ENCODE measurements at places on chromosomes 16 and 17. TPM values are rescaled to one million over a fixed set of nuclear protein-coding genes. Genes with fewer than 3 reads are reported as not detected.

- DNase-seq, result no peak
- no peaks in the 10 kb centered on the region for H3K27me3 ChIP-seq
- H3K27ac ChIP-seq, result no peak overlapping the region
- H3K4me1 ChIP-seq, result peaks cover 3% of the 10 kb centered on the region
- H3K36me3 ChIP-seq, result no peaks in the 10 kb centered on the region
These were observed 3.1 kb upstream of the USP7 start for GRCh38 chr16:8966817-8967131.

GRCh38 chr17:76145231-76146052 is 4.4 kb upstream of the FOXJ1 start:
- H3K4me3 ChIP-seq, result no peak overlapping the region
- no peaks in the 10 kb centered on the region for H3K36me3 ChIP-seq
- H3K27ac ChIP-seq, result no peak overlapping the region
- no peak for DNase-seq
- H3K4me1 ChIP-seq, result peaks cover 30% of the 10 kb centered on the region
- no peaks in the 10 kb centered on the region for H3K27me3 ChIP-seq

- H3K36me3 ChIP-seq, result no peaks in the 10 kb centered on the region
- no peak overlapping the region for H3K27ac ChIP-seq
- no peak overlapping the region for H3K4me3 ChIP-seq
- no peaks in the 10 kb centered on the region for H3K27me3 ChIP-seq
These were observed 1.0 kb upstream of the ABCC12 start for GRCh38 chr16:48156790-48157209.

- no peak for DNase-seq
- H3K27me3 ChIP-seq, result no peaks in the 10 kb centered on the region
- H3K27ac ChIP-seq, result peak overlapping the region; percentile 97
- H3K4me3 ChIP-seq, result peak overlapping the region; percentile 84
These were observed 5.8 kb upstream of the UNK start for GRCh38 chr17:75778861-75779249.

DNA sequence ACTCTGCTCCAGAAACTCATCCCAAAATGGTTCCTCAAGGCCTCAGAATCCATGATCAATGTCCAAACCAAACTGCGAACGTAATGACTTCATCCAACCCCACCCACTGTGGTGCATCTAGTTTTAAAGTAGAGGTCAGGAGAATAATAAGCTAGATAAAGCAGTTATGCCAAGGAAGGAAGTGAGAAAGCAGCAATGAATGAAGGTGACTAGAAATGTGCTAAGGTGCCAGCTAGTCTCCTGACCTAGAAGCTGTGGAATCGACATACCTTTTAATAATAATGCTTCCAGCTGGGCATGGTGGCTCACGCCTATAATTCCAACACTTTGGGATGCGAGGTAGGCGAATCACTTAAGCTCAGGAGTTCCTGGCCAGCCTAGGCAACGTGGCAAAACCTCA is 99.2 kb downstream of the SMG6 start:
- no peaks in the 10 kb centered on the region for H3K27me3 ChIP-seq
- H3K36me3 ChIP-seq, result no peaks in the 10 kb centered on the region
- H3K27ac ChIP-seq, result no peak overlapping the region
- no peak overlapping the region for H3K4me3 ChIP-seq

GRCh38 chr16:85149776-85150175 is 37.5 kb upstream of the CIBAR2 start:
- no peak overlapping the region for H3K27ac ChIP-seq
- peaks cover 11% of the 10 kb centered on the region for H3K4me1 ChIP-seq
- no peak overlapping the region for H3K4me3 ChIP-seq
- no peaks in the 10 kb centered on the region for H3K36me3 ChIP-seq
- DNase-seq, result no peak

DNA sequence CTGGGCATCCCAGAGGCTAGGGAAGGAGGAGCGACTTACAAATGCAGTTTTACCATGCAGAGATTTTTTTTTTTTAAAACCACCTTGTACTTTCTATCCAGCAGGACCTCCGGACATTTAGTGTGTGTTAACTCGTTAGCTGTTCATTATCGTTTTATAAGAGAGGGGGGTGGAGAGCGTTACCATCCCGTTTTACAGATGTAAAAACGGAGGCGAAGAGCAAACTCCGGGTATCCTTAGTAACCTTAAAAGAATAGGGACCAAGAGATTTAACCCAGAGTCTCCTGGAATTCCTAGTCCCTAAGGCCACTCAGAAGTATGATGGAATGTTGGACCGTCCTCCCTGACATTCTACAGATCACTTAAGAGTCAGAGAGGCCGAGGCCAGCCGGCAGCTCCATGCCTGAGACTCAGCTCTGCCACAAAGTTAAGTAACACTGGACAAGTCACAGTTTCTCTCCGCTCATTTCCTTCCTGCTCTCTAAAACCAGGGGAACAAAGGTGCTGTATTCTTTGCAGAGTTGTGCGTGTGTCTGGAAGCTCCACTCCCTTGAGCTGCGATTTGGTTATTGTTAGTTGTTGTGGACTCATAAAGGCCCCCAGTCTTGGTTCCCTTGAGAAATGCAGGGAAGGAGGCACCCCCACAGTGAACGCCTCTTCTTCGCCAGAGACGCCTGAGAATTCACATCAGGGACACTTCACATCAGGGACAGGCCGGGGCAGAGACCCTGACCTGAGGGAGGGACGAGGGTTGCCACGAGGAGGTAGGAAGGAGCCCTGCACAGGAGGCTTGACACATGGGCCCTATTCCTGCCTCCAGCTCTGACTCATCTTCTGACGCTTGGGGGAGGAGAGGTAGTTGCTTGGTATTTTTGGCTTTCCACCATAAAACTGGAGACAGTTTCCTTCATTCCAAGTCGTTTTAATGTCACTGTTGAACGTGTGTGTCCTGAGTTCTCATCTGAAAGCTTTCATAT is 1.2 kb downstream of the DUSP14 start:
- H3K27me3 ChIP-seq, result no peaks in the 10 kb centered on the region
- H3K36me3 ChIP-seq, result no peaks in the 10 kb centered on the region
- peak overlapping the region; percentile 76 for H3K4me3 ChIP-seq

DNA sequence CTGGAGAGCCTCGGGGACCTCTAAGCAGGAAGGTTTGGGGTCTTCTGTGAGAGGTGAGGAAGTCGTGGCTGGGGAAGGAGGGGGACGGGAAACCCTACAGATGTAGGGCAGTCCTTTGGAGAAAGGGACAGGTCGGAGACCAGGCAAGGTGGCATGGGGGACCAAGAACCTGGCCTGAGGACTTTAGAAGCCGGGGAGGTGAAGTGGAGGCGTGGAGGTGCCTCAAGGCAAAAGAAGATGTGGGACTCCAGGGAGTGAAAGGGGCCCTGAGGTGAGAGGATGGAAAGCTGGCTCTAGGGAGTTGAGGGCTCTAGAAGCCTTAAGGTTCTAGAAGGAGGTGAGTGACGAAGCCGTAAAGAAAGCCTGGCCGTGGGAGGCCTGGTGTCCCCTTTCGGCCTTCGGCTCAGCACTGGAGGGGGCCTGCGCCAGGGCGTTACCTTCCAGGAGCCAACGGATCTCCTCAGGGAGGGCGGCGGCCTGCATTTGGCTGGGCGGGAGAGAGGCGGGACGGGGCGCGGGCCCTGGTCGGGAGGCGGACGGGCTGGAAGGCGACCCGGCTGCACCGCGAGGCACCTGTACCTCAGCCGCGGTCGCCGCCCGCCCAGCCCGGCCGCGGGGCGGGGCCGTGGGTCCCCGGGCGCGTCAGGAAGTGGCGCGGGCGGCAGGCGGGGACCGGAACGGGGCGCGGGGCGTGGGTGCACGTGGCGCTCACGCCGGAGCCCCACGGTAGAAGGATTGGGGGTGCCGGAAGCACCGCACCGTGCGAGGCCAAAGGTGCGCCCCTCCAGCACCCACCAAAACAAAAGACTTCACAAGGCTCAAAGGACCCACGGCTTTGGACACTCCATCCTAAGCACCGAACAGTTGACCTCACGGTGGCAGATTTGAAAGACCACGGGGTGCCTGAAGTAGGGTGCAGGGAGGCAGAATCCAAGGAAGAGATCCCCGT is at the start of gene SKAP1:
SKAP1 (minus strand) TSS at position 577 of the 949 bp plus-strand sequence.
- H3K27me3 ChIP-seq, result no peaks in the 10 kb centered on the region
- no peak for DNase-seq
- no peaks in the 10 kb centered on the region for H3K36me3 ChIP-seq

DNA sequence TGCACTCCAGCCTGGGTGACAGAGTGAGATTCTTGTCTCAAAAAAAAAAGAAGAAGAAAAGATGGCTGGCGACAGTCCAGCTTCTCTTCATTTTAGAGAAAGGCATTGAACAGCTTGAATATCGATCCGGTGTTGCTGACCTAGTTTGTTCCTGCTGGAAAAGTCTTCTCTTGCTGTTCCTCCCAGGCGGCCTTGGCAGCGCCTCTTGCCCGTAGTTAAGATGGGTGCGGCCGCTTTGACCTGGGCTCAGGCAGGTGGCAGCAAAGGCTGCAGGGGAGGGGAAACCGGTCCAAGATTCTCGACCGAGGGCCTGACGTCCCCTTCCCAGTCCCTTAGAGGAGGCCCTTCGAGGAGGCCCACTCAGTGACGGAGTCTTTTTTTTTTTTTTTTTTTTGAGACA is 3.8 kb upstream of the ZNF764 start:
- no peak overlapping the region for H3K4me3 ChIP-seq
- peaks cover 20% of the 10 kb centered on the region for H3K4me1 ChIP-seq
- no peak overlapping the region for H3K27ac ChIP-seq
- H3K36me3 ChIP-seq, result no peaks in the 10 kb centered on the region
- no peak for DNase-seq

Gene ESRP2
- total RNA-seq, result 42.5 TPM

GRCh38 chr16:56679818-56680217 is 2.5 kb upstream of the MT1X start:
- H3K27me3 ChIP-seq, result no peaks in the 10 kb centered on the region
- no peaks in the 10 kb centered on the region for H3K36me3 ChIP-seq
- H3K27ac ChIP-seq, result no peak overlapping the region
- DNase-seq, result peak; percentile 65
- H3K4me1 ChIP-seq, result peaks cover 13% of the 10 kb centered on the region

DNA sequence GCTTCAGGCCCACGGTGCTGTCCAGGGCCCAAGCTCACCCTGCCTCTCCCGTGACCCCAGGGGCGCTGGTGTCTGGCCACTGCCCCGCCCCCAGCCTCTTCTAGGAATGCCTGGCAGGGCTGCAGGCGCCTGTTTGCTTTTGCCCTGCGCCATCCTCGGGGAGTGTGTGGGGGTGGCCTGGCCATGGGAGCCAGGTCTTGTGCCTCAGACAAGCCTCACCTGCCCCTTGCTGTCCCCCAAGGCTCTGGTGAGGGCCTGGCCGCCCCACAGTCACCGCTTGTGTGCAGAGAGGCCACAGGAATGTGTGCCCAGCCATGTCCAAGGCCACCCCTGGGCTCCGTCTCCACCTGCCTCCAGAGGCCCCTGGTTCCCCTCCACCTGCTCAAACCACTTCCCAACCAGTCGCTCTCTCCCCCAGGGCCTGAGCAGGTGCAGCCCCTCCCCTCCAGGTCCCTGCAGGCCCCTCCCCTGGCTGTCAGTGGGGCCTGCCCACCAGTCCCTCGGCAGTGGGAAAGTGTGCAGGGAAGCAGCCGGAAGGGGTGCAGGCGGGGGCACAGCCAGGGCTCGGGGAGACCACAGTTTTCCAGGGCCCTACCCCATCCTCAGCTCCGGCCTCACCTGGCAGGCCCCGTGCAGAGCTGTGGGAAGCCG is 841 bp upstream of the IGFALS start:
- DNase-seq, result no peak
- H3K27ac ChIP-seq, result no peak overlapping the region
- no peaks in the 10 kb centered on the region for H3K27me3 ChIP-seq
- no peaks in the 10 kb centered on the region for H3K36me3 ChIP-seq
- no peak overlapping the region for H3K4me3 ChIP-seq

- peaks cover 7% of the 10 kb centered on the region for H3K4me1 ChIP-seq
- H3K27ac ChIP-seq, result no peak overlapping the region
- DNase-seq, result no peak
- no peak overlapping the region for H3K4me3 ChIP-seq
- no peaks in the 10 kb centered on the region for H3K27me3 ChIP-seq
These were observed 118.4 kb downstream of the CCDC182 start for GRCh38 chr17:57626520-57627210.

GRCh38 chr17:6047966-6048365 is 22.2 kb upstream of the WSCD1 start:
- peaks cover 28% of the 10 kb centered on the region for H3K27me3 ChIP-seq
- H3K4me3 ChIP-seq, result no peak overlapping the region

DNA sequence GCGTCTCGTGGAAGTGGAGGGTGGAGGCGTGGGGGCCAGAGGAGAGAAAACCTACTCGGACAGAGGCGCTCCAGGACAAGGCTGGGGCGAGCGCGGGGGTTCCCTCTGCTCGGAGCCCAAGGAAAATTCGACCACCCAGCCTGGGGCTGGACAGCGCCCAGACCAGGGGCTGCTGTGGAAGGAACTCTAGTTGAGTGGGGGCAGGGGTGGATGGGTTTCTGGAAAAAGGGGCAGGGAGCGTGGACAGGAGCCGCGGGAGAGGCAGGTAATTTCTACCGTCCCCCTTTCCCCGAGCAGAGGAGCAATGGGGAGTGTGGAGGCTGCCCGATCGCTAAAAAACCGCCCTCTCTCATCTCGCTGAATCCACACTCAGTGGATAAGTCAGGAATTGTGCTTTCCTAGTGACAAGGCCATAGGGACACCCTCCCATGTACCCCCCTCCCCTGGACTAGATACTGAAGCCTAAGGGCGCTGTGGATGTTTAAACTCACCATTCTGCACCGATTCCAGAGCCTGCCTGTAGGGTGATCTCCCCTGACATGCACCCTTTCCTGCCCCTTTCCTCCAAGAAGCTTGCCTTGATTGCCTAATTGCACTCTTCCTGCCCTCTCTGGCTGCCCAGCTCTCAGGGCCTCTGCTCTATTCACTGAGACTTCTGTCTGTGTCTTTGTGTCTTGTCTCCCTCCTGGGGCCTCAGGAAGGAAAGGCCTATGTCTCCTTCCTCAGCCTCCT is 90.7 kb upstream of the TMEM97 start:
- H3K27me3 ChIP-seq, result no peaks in the 10 kb centered on the region
- no peak for DNase-seq
- H3K4me3 ChIP-seq, result peak overlapping the region; percentile 46
- peak overlapping the region; percentile 48 for H3K27ac ChIP-seq
- H3K4me1 ChIP-seq, result peaks cover 26% of the 10 kb centered on the region

DNA sequence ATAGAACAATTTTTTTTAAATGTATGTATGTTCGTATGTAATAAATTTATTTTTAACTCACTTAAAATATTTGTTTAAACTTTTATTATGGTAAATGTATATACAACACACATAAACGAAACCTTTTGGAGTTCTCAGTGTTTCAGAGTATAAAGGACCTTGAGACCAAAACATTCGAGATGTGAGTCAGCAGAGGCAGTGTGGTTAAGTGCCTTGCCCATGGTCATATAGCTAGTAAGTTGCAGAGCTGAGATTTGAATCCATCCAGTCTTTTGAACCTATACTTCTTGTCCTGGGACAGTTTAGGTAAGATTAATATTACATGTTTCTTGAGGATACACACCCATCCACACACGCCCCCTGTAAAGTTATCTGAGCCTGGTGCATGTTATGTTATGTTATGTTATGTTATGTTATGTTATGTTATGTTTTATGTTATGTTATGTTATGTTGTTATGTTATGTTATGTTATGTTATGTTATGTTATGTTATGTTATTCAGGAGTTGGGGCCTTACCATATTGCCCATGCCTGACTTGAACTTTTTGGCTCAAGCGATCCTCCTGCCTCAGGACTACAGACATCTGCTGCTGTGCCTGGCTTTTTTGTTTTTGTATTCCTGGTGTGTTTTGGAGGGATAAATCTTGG is 41.8 kb downstream of the TNRC6A start:
- H3K27ac ChIP-seq, result no peak overlapping the region
- H3K4me3 ChIP-seq, result no peak overlapping the region
- H3K27me3 ChIP-seq, result no peaks in the 10 kb centered on the region
- H3K4me1 ChIP-seq, result no peaks in the 10 kb centered on the region
- H3K36me3 ChIP-seq, result no peaks in the 10 kb centered on the region

GRCh38 chr16:87218281-87219055 is 98.7 kb downstream of the C16orf95 start:
- H3K36me3 ChIP-seq, result no peaks in the 10 kb centered on the region
- no peak overlapping the region for H3K4me3 ChIP-seq
- no peak for DNase-seq
- peaks cover under 1% of the 10 kb centered on the region for H3K27me3 ChIP-seq
- no peaks in the 10 kb centered on the region for H3K4me1 ChIP-seq
- H3K27ac ChIP-seq, result no peak overlapping the region

All from HCT116 (cell line).